ENCODE measurements at places on chromosomes 6 and 20.

- no peaks in the 10 kb centered on the region for H3K27me3 ChIP-seq
- H3K4me1 ChIP-seq: peaks cover 15% of the 10 kb centered on the region
- DNase-seq: no peak
- H3K4me3 ChIP-seq: no peak overlapping the region
- H3K27ac ChIP-seq: no peak overlapping the region
Measured at GRCh38 chr6:143336446-143337152, 113.9 kb downstream of the ADAT2 start.

DNA sequence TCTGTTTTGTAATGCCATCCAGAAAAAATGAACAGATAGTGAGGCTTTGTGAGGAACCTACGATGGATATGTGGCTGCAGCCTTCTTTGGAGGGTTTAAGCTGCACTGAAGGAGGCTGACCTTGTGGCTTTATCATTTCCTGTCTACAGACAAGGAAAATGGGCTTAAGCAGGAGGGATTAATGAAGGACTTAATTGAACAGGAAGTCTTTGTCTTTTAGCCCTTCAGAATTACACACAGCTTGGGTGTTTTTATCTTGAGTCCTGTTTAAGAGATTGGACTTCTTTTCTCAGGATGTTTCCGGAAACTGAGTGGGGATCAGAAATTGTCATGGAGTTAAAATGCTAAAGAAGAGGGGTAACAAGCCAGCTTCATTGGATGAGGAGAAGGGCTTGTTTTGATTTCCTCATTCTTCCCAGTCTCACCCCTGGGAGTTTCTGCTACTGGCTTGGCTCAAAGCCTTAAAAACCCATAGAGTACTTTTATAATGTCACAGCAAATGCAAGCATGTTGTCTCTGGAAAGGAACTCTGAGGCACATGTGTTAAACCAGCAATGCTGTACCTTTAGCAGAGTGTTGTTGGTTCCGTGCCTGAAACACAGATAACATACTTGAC, 193.6 kb downstream of the JARID2 start:
- peaks cover 35% of the 10 kb centered on the region for H3K4me1 ChIP-seq
- no peak overlapping the region for H3K27ac ChIP-seq
- no peak for DNase-seq
- no peaks in the 10 kb centered on the region for H3K36me3 ChIP-seq
- no peaks in the 10 kb centered on the region for H3K27me3 ChIP-seq
- no peak overlapping the region for H3K4me3 ChIP-seq

DNA sequence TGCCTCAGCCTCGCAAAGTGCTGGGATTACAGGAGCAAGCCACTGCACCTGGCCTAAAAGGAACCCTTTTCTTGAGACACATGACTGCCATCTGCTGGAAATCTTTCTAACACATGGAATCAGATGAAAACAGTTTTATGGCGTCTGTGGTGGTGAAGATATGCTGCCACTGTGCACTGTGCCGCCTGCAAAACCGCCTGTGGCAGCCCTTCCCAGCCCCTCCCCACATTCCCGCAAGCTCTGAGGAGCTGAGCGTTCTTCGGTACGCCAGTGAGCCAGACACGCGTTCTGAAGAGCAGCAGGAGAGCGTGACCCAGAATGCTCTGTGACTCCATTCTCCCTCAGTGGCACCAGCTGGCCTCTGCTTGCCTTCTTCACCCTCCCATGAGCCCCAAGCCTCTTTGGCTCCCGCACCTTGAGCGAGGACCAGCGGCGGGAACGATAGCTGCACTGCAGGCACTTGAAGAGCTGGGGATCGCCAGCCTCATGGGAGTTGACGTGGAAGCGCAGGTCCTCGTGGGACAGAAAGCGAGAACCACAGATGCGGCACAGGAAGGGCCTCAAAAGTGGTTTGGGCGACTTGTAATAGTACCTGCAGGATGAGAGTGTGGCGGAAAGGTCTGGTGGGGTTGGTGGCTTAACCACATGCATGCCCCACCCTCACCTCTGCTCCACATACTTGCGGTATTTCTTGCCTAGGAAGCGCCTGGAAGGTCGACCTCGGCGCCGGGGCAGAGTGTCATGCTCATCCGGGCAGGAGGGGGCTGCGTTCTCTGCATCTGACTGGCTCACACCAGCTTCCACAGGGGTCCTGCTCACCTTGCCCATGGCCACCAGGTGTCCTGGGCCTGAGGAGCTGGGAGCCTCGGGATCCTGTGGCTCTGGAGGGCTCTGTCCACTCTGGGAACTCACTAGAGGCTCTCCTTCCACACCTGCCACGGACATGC, 8.7 kb downstream of the ZNF335 start:
- H3K4me1 ChIP-seq: no peaks in the 10 kb centered on the region
- H3K4me3 ChIP-seq: no peak overlapping the region
- no peak overlapping the region for H3K27ac ChIP-seq
- peaks cover 93% of the 10 kb centered on the region for H3K36me3 ChIP-seq

- H3K4me1 ChIP-seq: no peaks in the 10 kb centered on the region
- no peaks in the 10 kb centered on the region for H3K27me3 ChIP-seq
- DNase-seq: no peak
Measured at GRCh38 chr6:109240370-109241084, 141.7 kb downstream of the CD164 start.

- H3K27me3 ChIP-seq: no peaks in the 10 kb centered on the region
- H3K36me3 ChIP-seq: no peaks in the 10 kb centered on the region
- H3K4me3 ChIP-seq: no peak overlapping the region
- no peak overlapping the region for H3K27ac ChIP-seq
- DNase-seq: no peak
Measured at GRCh38 chr6:68447112-68447511, 188.0 kb upstream of the ADGRB3 start.

GRCh38 chr6:143325379-143326140, 124.9 kb downstream of the ADAT2 start:
- no peaks in the 10 kb centered on the region for H3K36me3 ChIP-seq
- no peak overlapping the region for H3K27ac ChIP-seq
- no peaks in the 10 kb centered on the region for H3K27me3 ChIP-seq
- DNase-seq: no peak
- H3K4me1 ChIP-seq: peaks cover 10% of the 10 kb centered on the region

DNA sequence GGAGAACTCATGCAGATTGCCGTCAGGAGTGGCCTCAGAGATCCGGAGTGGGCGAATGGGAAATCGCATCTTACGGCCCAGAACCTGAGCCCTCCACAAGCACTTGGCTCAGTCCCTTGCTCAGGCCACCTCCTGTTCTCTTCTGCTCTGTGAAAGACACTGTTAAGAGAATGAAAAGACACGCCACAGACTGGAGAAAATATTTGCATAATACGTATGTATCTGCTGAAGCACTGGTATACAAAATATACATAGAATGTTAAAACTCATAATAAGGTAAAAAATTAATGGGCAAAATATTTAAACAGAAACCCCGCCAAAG, 838 bp upstream of the POM121L2 start:
- no peaks in the 10 kb centered on the region for H3K36me3 ChIP-seq
- H3K27me3 ChIP-seq: no peaks in the 10 kb centered on the region
- DNase-seq: no peak
- peak overlapping the region; percentile 43 for H3K4me3 ChIP-seq
- H3K4me1 ChIP-seq: peaks cover 8% of the 10 kb centered on the region

DNA sequence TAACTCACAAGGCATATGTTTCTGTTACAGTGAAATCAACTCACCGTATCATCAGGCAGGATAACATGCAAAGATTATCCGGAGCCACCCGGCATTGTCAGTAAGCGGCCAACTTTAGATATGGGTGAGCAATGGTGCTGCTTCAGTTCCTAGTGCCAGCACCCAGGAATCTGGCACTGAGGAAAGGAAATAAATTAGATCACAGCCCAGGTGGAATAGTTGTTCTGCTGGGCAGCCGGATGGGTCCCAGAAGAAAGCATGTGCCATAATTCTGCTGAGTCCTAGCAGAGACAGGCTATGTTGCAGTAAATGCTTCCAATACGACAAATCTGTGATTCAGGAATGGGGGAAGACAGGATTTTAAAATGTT, 183.6 kb upstream of the SPTLC3 start:
- no peaks in the 10 kb centered on the region for H3K27me3 ChIP-seq
- H3K4me3 ChIP-seq: no peak overlapping the region
- DNase-seq: no peak
- no peaks in the 10 kb centered on the region for H3K36me3 ChIP-seq

DNA sequence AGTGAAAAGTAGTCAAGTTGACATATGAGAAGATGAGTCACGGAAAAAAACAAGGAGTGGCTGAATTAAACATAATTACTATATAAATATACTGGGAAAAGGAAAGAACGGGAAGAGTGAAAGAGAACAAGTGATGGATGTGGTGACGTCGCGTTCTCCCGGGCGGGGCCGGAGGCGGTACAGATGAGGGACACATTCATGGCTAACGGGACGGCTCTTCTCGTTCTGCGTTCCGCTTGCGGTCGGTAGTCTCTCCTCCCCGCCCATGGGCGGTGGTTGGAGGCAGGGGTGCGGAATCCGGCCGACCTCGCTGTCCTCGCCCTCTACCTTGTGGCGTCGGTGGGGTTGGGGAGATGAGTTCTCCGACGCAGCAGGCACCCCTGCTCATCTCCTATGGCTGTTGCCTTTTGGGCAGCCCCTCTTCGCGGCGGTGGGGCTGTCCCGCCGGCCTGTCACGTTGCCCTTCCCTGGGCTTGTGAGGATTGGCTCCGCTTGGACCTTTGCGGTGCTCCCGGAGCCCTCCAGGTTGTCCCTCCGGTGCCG, 22.5 kb downstream of the HLA-G start:
- no peak overlapping the region for H3K27ac ChIP-seq
- H3K4me3 ChIP-seq: peak overlapping the region; percentile 33
- DNase-seq: peak; percentile 79
- no peaks in the 10 kb centered on the region for H3K4me1 ChIP-seq

- DNase-seq: no peak
- H3K4me1 ChIP-seq: peaks cover 46% of the 10 kb centered on the region
- H3K36me3 ChIP-seq: no peaks in the 10 kb centered on the region
- no peaks in the 10 kb centered on the region for H3K27me3 ChIP-seq
- H3K27ac ChIP-seq: peak overlapping the region; percentile 91
Measured at GRCh38 chr20:53918020-53918311, 152.4 kb downstream of the BCAS1 start.

GRCh38 chr6:90347411-90347851, 50.8 kb upstream of the BACH2 start:
- no peak overlapping the region for H3K27ac ChIP-seq
- H3K4me3 ChIP-seq: no peak overlapping the region
- no peaks in the 10 kb centered on the region for H3K4me1 ChIP-seq

DNA sequence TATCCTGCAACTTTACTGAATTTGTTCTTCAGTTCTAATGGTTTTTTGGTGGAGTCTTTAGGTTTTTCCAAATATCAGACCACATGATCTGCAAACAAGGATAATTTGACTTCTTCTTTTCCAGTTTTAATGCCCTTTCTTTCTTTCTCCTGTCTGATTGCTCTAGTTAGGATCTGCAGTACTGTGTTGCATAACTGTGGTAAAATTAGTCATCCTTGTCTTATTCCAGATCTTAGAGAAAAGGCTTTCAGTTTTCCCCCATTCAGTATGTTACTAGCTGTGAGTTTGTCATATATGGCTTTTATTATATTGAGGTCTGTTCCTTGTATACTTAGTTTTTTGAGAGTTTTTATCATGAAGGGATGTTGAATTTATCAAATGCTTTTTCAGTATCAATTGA, 4.3 kb downstream of the MICA start:
- H3K4me1 ChIP-seq: peaks cover 72% of the 10 kb centered on the region
- H3K27ac ChIP-seq: no peak overlapping the region
- no peaks in the 10 kb centered on the region for H3K27me3 ChIP-seq

- H3K27me3 ChIP-seq: no peaks in the 10 kb centered on the region
- H3K27ac ChIP-seq: no peak overlapping the region
- DNase-seq: no peak
- H3K4me1 ChIP-seq: no peaks in the 10 kb centered on the region
- no peaks in the 10 kb centered on the region for H3K36me3 ChIP-seq
Measured at GRCh38 chr20:32979201-32979998, 24.8 kb downstream of the SUN5 start.

DNA sequence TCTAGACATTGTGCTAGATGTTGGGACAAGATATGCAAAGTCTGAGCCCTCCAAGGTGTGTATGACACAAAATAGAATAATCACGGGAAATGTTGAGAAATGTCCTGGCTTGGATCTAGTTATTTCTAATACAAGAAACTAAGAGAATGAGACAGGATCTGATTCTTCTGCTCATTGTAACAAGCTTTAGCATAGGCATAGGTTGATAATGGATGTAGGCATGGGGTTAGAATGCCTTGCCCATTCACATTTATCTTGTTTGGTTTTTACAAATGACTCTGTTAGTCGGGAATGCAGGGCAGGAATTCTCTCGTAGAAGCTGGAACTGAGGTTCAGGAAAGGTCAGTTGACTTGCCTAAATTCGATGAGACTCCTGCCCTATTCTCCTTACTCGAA, 1.5 kb upstream of the SLC26A8 start:
- H3K27me3 ChIP-seq: no peaks in the 10 kb centered on the region
- H3K36me3 ChIP-seq: no peaks in the 10 kb centered on the region
- H3K27ac ChIP-seq: no peak overlapping the region
- DNase-seq: no peak
- H3K4me1 ChIP-seq: peaks cover 20% of the 10 kb centered on the region

GRCh38 chr6:138037009-138037504, 70.2 kb downstream of the PERP start:
- H3K4me3 ChIP-seq: no peak overlapping the region
- H3K27me3 ChIP-seq: no peaks in the 10 kb centered on the region
- no peaks in the 10 kb centered on the region for H3K36me3 ChIP-seq

DNA sequence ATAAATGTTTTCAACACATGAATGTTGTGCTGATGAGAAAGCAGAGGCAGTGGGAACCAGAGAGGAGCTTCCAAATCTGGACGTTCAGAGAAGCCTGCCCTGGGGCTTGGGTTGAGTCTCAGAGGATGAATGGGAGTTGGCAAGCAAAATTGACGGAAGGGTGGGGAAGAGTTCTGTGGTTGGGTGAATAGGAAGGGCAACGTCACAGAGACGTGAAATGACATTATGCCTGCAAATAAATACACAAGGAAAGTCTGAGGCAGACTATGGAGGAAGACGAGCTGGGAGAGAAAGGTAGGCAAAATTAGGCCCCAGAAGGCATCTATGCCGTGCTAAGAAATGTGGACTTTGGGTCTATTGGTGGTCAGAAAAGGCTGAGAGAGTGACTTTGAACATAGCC, 25.2 kb upstream of the SGK1 start:
- H3K36me3 ChIP-seq: no peaks in the 10 kb centered on the region
- H3K4me1 ChIP-seq: no peaks in the 10 kb centered on the region
- no peak overlapping the region for H3K4me3 ChIP-seq
- no peak for DNase-seq
- H3K27ac ChIP-seq: no peak overlapping the region
- H3K27me3 ChIP-seq: no peaks in the 10 kb centered on the region

GRCh38 chr20:33731693-33732165, at the start of gene ZNF341:
TSS of gene ZNF341 (plus strand) at chr20:33731996. CDS start at chr20:33732022, 26 bp downstream.
- no peaks in the 10 kb centered on the region for H3K36me3 ChIP-seq
- peak within 1 kb of the TSS; percentile 49 for H3K4me3 ChIP-seq
- DNase-seq: no peak
- no peaks in the 10 kb centered on the region for H3K27me3 ChIP-seq
- peaks cover 31% of the 10 kb centered on the region for H3K4me1 ChIP-seq

Data from vagina (tissue), 2 donors.